ENCODE measurements at places on chromosomes 1 and 21. TPM values are rescaled to one million over a fixed set of nuclear protein-coding genes. Genes with fewer than 3 reads are reported as not detected.

DNA sequence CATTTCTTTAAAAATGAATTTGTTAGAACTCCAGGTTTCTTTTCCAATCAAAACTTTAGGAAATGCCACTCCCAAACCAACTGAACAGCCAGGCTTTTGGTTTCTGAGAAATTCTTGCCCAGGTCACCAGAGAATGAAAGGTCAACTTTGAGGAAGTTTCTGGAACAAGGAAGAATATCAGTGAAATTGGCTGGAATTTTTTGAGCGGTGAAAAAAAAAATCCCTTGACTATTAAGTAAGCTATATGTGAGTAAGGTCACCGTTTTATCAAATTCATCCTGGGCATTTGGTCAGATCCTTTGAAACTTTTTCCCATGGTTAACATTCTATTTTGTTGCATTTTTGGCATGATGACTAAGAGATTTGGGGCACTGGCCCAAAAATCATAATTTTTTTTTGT lies 469.3 kb downstream of the LTN1 start:
- no peak for DNase-seq

DNA sequence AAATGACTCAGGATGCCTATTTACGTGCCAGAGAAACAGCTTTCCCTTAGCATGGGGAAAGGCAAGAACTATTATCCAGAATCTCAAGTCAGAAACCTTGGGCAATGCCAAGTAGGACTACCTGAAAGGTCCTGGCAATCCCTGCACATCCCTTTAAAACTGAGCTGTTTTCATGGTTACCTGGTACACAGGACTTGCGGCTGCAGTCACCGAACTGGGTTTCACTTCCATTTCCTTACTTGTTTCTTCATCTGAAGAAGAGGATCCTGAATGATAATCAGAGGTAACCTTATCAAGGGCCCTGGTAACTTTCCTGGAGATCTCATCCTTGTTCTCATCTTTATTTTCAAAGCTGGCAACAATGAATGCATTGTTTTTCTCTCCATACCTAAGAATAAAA lies 14.3 kb downstream of the BTG3 start:
- DNase-seq: no peak

DNA sequence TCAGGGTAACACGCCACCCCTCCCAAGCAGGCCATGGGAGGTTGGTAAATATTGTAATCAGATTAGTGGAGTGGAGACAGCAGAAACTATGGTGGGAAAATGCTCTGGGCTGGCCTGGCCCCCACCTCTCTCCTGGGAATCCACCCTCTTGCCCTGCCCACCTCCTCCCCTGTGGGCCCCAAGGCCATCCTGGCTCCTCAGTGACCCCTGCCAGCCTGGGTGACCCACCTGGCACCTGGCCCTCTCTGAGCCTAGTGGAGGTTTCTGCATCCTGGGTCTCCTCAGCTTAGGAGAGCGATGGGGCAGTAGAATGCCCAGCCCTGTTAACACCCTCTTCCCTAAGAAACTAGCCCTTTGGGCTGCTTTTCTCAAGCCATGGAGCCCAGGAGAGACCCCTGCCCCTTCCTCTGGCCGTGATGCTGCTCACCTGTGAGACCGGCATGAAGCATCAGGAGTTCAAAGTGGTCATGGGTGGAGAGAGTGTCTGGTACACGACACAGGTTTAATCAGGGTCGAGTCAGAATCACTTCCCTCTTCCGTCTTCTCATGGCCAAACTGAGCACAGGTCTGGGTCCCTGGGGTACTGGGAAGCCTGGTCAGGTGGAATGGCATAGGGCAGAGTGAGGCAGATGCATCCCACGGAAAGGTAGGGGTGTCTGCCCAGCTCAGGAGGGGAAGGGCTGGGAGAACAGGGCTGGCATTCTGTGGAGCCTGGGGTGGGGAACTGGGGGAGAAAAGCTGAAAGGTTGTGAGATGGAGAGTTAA lies 10.7 kb upstream of the DMBX1 start:
- DNase-seq: no peak

GRCh38 chr1:228972576-228972975 lies 237.3 kb downstream of the RHOU start:
- no peak for DNase-seq

DNA sequence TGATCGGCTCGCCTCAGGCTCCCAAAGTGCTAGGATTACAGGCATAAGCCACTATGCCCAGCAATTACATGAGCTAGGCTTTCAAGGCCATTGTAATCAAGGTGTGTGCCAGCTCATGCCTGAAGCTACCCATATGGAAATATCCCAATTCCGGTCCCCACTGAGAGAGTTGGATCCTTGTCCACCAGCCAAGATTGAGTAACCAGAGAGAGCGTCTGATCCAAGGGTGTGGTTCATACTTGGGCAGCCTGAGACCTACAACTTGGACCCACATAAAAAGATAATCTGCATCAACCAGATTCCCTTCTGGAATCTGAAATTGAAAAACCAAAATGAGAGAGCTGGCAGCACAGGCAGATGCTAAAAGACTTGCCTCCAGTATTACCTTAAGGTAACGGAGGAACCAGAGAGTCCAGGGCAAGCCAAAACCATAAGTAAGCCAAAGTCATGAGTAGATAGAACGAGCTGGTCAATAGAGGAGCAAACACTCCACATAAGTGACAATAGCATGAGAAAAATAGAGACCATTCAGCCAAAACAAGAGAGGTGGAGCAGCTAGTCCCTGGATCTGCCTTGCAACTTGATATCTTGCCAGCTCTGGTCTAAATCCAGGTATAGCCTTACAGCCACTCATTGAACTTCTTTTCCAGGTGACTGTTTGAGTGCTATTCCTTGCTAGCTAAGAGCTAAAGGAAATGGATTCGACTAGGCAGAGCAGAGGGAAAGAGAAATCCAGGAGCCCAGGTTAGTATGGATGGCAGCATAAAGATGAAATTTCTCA lies 63.8 kb upstream of the ATP1A1 start:
- no peak for DNase-seq

GRCh38 chr21:36690628-36691554 lies 8.0 kb upstream of the SIM2 start:
- no peak for DNase-seq

- DNase-seq: peak; percentile 56
Observed at GRCh38 chr1:59057211-59057694, 239.6 kb upstream of the FGGY start.

Gene ACTL8
- total RNA-seq: not detected

DNA sequence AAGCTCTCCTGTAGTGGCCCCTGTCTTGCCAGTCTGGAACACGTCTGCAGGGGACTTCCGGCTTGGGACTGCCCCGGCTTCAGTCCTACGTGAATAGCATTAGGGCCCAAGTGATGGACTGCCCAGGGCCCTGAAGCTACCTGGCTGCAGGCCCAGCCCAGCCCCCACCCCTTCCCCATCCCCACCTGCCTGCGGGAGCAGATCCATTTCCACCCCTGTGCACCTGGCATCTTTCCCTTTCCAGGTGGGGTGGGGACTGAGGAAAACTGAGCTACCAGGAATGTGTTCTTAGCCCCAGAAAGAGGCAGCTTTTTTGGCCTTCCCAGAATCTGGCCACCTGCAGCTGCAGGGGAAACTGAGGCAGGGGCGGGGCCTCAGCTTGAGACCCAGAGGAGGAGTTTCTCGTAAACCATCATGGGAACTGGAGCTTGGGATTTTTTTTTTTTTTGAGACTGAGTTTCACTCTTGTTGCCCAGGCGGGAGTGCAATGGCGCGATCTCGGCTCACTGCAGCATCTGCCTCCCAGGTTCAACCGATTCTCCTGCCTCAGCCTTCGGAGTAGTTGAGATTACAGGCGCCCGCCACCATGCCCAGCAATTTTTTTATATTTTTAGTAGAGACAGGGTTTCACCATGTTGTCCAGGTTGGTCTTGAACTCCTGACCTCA lies 3.2 kb downstream of the EDN2 start:
- peak; percentile 36 for DNase-seq

GRCh38 chr1:25854554-25854953 lies 4.7 kb downstream of the AUNIP start:
- DNase-seq: no peak

Gene SLC25A34
- 15.7 TPM for total RNA-seq

DNA sequence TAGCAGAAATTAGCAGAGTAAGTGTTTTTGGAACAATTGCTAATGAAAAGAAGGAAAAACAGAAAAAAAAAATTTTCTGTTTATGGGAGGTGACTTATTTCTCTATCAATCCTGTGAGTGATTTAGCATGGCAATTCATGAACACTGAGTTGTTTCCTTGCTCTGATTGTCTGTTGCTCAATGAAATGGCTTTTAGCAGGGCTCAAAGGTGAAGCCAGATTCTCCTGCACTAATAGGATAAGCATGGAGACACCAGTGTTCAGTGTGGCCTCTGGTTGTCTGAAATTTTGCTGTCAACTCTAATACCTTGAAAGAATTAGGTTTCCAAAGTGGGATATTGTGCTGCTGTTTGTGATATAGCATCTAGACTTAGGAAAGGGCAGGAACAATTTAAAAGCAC lies 15.8 kb downstream of the TRIM45 start:
- DNase-seq: no peak

DNA sequence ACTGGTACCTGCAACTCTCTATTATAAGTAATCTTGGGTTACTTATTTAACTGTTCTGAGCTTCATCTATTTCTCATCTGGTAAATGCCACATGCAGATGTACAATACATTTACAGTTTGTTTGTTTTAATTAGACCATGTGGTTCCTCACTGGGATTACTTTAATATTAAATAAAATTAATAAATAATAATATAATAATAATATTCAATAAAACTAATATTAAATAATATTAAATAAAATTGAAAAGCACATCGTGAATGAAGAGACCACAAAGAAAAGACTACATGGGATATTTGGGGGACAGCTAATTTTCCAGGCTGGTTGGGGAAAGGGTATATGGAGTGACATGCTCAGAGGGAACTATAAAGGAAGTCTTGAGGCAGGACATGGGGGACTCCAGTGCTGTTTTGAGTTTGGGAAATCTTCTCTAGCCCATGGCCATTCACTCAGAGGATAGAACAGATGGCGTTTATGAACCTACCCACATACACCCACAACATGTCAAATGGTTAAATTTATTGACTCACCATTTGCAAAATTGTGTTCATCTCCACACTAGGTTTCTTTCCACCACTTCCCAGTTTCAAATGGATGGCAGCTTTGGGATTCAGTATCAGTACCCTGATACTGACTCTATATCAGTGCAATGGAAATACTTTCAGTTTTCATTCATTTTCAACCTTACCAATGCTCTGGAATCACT lies 25.6 kb downstream of the DIRAS3 start:
- DNase-seq: no peak

DNA sequence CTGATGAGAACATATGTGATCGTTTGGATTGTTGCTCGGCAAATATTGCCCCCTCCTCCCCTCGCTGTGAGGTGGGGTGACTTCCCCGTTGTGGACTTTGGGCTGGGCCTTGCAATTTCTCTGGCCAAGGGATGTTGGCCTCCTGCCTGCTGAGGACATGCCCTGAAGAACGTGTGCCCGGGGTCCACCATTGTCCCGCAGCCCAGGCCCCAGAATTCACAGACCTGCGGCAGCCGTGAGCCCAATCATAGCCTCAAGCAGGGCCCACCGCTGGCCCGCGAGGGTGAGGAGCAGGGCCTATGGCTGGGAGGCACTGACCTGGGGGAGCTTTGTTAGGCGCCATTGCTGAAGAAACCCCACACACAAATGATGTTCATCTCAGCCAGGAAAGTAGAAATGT lies 58.3 kb upstream of the ACTRT2 start:
- DNase-seq: no peak

GRCh38 chr1:72230746-72231145 lies 51.6 kb downstream of the NEGR1 start:
- no peak for DNase-seq

DNA sequence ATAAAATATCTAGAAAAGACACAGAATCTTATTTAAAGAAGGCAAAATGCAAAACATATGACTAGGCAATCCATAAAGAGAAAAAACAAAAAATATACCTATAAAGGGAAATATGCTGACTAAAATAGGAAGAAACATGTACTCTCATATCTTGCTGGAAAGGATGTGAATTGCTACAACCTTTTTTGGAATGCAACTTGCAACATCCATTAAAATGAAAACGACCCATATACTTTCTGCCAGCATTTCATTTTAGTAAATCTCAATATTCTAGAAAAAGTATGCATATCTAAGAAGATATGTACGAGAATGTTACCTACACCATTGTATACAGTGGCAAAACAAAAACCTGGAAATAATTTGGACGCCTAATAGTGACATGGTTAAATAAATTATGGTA lies 56.6 kb downstream of the EDEM3 start:
- no peak for DNase-seq

- DNase-seq: peak; percentile 15
Observed at GRCh38 chr1:10637400-10637799, 159.0 kb downstream of the CASZ1 start.

DNA sequence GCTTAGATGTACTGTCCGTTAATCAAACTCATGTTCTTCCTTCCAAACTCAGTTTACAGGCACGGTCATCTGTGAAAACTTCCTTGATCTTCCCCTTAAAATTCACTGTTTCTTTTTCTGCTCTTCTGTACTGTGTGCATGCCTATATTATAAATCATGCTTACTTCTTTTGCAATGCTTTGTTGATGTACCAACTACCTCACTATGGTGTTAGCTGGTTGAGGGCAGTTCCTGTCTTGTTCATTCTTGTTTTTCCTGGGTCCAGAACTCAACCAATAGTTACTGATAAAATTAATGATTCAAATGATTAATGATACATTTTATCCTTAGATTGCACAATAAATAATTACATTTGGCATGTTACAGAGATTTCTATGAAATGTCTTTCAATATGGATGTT lies 163.8 kb downstream of the CHRM3 start:
- no peak for DNase-seq

DNA sequence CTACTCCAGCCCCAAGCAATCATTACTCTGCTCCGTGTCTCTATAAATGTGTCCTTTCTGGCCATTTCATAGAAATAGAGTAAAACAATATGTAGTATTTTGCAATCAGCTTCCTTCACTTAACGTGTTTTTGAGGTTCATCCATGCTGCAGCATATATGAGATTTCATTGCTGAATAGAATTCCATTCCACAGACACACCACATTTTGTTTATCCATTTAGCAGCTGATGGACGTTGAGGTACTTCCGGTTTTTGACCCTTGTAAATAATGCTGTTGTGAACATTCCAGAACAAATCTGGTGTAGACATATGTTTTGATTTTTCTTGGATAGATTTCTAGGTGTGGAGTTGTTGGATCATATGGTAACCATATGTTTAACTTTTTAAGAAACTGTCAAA lies 30.7 kb downstream of the ADAM30 start:
- DNase-seq: no peak

GRCh38 chr1:111576547-111576946 lies 43.0 kb upstream of the RAP1A start:
- peak; percentile 86 for DNase-seq
